ENCODE measurements at places on chromosomes 4 and X.
A peak's percentile ranks its signal among the peaks of the same experiment; 100 is the strongest.

- DNase-seq, result no peak
Measured at GRCh38 chr4:7067126-7067451, 775 bp downstream of the GRPEL1 start.

- no peak for DNase-seq
Measured at GRCh38 chr4:42278709-42279324, 118.5 kb upstream of the SHISA3 start.

- no peak for DNase-seq
Measured at GRCh38 chr4:184448821-184449220, 25.5 kb downstream of the IRF2 start.

DNA sequence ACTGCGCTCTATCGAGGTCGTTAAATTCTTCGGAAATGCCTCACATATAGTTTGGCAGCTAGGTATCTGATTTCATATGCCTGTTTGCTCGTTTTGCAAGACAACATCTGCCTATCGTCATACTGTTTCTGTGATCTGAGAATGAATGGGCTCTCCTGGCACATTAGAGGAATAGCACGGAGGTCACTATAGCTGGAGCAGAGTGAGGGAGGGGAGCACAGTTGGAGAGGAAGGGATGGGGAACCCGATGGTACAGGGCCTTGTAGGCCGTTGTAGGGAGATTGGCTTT is 552 bp downstream of the IKBKG start:
- DNase-seq, result no peak

DNA sequence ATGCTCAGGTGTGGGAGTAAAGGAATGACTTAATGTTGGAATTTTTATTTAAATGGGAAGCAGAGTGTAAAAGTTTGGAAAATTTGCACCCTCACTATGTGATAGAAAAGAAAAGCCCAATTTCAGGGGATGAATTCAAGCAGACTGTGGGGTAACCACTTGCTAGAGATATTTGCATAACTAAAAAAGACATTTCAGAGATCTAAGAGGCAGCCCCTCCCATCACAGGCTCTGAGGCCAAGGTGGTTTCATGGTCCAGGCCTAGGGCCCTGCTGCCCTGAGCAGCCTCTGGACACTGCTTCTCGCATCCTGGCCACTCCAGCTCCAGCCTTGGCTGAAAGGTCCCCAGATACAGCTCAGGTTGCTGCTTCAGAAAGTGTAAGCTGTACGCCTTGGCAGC is 5.9 kb upstream of the XPNPEP2 start:
- no peak for DNase-seq

DNA sequence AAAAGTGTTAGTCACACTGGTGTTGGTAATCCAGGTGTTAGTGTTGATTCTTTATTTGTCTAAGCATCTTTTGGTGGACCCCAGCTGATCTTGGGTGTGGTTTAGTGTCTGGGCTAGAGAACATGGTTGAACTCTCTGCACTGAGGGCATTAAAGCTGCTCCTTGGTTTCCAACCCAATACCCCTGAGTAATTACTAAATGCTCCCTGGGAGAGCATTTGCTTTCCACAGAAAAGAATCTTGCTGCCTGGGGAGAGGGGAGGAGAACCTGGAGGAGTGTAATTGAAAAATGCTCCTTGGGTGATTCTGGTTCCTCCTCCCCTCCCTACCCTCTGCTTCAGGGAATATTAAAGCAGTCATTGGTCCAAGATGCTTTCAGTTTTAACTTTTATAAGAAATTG is 3.1 kb downstream of the GUCY1B1 start:
- no peak for DNase-seq

- no peak for DNase-seq
Measured at GRCh38 chrX:63488546-63489373, 137.6 kb upstream of the SPIN4 start.

- no peak for DNase-seq
Measured at GRCh38 chr4:780716-781492, 45.0 kb downstream of the CPLX1 start.

DNA sequence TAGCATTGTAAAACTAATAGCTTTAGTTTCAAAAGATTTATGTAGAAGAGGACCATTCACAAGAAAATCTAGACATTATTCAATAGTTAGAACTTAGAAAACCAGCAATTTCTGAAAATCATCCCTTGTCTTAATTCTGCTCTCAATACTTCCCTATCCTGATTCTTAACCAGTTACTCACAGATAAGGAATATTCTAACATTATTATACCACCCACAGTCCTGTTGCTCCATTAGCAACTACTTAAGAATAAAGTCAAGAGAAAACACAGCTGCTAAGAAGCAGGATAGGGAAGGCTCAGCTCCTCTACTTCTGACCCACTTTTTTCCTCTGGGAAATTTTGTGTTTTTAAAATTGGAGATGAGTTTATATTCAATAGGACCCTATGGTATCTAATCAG is 47.7 kb downstream of the PHKA1 start:
- no peak for DNase-seq

DNA sequence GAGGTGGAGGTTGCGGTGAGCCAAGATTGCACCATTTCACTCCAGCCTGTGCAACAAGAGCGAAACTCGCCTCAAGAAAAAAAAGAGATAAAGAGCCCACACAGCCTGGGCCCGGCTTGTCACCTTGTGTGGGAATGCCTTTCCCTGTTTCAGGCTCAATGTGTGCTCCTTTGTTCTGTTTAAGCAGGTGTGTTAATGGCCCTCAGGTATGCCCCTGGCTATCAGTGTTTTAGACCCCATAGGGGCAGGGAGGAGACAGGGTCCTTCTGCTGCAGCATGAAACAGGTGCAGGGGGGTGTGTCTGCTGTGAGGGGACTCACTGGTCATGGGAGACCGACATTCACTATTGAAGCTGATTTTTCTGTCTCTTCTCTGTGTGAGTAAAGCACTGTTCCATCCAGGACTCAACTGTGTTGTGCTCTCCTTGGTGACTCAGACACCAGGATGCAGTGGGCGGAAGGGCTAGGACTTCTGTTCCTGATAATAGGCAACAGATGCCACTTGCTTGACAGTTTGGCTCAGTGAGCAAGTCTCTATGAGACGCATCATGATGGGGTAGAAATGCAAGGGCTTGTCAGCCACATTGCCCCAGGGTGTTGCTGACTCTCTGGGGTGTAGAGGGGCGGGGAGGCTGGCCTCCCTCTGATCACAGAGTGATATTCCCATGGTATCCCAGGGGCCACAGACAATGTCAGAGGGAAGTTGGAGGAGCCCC is 15.6 kb upstream of the LAP3 start:
- DNase-seq, result no peak

- DNase-seq, result peak; percentile 1
Measured at GRCh38 chr4:22129454-22130029, 181.0 kb upstream of the KCNIP4 start.

DNA sequence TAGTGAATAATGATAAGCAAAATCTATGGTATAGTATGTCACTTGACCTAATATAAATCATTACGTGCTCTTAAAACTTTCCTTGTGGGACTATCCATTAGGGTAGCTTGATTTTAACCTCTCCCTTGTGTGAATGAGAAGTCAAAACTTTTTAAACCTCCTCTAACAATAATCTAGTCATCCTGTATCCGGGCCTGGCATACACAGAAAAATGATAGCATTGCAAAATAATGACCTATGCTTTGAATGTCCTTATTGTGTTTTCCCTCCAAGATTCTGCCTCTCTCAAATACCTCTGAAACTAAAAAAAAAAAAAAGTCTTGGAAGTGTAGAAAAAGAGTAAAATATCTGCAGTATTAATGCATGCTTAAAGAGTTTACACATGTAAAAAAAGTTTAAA is 250.0 kb upstream of the NDST3 start:
- DNase-seq, result no peak

DNA sequence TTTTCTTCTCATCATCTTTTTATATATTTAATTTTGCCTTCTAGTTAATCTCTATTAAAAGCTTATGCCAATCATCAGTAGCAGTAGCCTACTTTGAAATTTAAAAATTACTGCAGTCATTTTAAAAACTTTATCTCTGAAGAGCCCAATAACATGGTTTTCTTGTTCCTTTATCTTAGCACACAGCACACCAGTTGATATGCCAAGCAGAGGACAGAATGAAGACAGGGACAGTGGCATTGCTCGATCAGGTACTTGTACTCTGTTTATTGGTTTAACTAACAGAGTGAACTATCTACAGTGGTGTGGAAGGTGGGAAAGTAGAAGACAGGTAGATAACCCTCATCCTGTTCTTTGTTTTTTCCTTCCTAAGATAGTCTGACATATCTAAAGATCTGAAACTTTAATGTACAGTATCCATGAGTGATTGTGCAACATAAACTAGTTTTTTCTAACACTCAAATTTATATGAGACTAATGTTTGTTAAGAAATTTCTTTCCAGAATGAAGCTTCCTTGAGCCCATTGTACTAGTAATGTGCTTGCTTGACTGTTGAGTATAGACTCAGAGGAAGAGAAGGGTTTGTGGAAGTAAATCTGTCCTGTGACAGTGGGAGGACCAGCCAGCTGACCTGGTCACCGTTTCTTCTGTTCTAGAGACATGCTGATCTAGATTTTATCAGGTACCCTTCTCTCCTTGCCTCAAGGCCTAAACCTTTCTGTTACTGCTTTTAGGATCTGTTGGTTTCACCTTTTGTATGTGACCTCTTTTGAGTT is 66.6 kb downstream of the FNIP2 start:
- no peak for DNase-seq

- DNase-seq, result no peak
Measured at GRCh38 chrX:41616255-41616654, 72.5 kb upstream of the GPR34 start.

GRCh38 chrX:10134921-10135320 is 21.9 kb upstream of the CLCN4 start:
- no peak for DNase-seq

GRCh38 chr4:158993891-158994290 is 109.0 kb upstream of the RAPGEF2 start:
- DNase-seq, result no peak

Data from activated CD4-positive, alpha-beta T cell treated with anti-CD3 and anti-CD28 coated beads, Interleukin-2, amount 50 U/mL, for 48 hours (primary cell).